SJSA1 (cell line): ENCODE measurements at places on chromosomes 11 and 22. TPM values are rescaled to one million over a fixed set of nuclear protein-coding genes. Genes with fewer than 3 reads are reported as not detected.

Gene FOLR2
- total RNA-seq: not detected in 2 replicates

Gene RBMXL2
- total RNA-seq: not detected in 2 replicates

Gene SCGB1D2
- total RNA-seq: not detected in 2 replicates

Gene MYOD1
- not detected in 2 replicates for total RNA-seq

Gene TNNT3
- 7.5 and 8.0 TPM in 2 replicates for total RNA-seq

Gene OR56A1
- total RNA-seq: not detected in 2 replicates

Gene OR5A1
- total RNA-seq: not detected in 2 replicates

Gene DKK3
- total RNA-seq: 572 and 807 TPM in 2 replicates

Gene SLC22A12
- total RNA-seq: not detected in 2 replicates

Gene OR52I2
- not detected in 2 replicates for total RNA-seq

Gene ZFTA
- 28.7 and 29.5 TPM in 2 replicates for total RNA-seq

Gene P2RX6
- total RNA-seq: 0.05 and 0.16 TPM in 2 replicates

Gene MYO18B
- total RNA-seq: 0.11 and 0.63 TPM in 2 replicates
